CD4-positive, alpha-beta T cell treated with Interferon alpha-2 for 1 hour (primary cell): ENCODE measurements at places on chromosomes 6 and 20.

- no peak for DNase-seq
These were observed 57.7 kb upstream of the CD83 start for GRCh38 chr6:14059791-14060436.

DNA sequence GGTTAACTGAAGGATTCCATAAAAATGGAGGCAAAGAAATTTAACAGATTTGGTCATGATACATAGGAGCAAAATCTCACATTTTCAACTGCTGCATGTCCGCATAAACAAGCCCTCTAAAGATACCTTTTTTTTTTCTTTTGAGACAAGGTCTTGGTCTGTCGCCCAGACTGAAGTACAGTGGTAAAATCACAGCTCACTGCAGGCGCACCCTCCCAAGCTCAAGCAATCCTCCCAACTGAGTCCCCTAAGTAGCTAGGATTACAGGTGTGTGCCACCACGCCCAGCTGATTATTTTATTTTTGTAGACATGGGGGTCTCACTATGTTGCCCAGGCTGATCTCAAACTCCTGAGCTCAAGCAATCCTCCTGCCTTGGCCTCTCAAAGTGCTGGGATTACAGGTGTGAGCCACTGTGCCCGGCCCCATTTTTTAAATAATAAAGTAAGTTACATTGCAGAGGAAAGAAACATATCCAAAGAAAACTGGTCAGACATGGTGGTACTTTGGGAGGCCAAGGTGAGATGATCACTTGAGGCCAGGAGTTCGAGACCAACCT is 13.7 kb downstream of the MDN1 start:
- no peak for DNase-seq

DNA sequence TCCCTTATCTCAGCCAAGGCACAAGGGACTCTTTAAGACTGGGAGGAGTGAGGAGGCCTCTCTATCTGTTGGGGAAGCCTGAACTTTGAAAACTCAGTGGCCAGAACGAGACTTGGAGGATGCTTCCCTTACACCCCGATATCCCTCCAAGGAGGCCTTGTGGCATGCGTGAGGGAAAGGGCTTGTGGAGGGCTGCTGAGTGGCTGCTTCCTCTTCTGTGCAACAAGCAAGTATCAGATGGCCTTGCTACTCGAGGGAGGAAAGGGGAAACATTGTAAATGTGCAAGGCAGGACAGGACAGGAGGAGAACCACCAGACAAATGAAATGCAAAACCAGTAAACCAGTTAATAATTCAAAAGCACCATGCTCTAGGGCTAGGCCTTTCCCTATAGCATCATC is 306.5 kb upstream of the MAP3K7 start:
- DNase-seq, result no peak

DNA sequence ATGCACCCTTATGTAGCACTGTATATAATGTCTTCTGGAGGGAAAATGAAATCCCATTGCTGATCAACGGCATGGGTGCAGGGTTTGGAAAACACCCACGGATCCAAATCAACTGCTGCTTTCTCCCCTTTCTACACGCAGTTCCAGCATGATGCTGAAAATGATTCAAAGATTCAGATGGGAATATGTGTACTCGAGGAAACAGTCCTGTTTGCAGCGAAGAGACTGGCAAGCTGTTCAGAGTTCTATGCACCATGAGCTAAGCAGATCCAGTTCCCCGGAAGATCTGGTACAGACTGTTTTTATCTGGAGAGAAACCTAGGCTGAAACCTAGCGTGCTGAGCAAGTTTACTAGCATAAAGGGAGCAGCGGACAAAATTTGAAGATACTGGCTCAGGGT is 47.9 kb upstream of the CDH4 start:
- no peak for DNase-seq

- no peak for DNase-seq
These were observed 29.4 kb upstream of the MAFB start for GRCh38 chr20:40718214-40718977.

- DNase-seq, result no peak
These were observed 92.7 kb downstream of the L3MBTL3 start for GRCh38 chr6:130111031-130111430.

GRCh38 chr20:18541741-18542140 is 25.5 kb upstream of the SMIM26 start:
- DNase-seq, result no peak

DNA sequence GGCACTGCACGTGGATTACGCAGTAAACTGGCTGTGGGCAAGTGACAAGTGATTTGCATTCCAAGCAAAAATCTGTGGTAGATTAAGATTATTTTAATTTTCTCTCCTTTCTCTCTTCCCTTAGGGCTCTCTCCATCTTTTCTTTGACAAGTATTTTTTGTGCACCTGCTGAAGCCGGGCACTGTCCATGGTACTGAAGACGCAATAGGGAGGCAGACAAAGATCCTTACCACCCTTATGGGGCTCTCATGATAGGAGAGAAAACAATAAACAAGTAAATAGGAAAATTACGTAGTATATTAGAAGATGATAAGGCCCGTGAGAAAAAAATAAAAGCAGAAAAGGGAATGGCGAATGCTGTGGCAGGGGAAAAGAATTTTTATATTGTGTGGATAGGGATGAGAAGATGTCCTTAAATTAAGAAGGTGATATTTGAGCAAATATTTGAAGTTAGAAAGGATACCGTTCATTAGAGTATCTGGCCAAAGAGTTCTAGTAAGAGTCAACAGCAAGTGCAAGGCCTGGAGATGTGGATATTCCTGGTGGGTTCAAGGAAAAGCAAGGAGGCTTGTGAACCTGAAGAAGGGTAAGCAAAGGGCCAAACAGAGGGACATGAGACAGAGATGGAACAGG is 146.0 kb downstream of the LAMP5 start:
- no peak for DNase-seq

DNA sequence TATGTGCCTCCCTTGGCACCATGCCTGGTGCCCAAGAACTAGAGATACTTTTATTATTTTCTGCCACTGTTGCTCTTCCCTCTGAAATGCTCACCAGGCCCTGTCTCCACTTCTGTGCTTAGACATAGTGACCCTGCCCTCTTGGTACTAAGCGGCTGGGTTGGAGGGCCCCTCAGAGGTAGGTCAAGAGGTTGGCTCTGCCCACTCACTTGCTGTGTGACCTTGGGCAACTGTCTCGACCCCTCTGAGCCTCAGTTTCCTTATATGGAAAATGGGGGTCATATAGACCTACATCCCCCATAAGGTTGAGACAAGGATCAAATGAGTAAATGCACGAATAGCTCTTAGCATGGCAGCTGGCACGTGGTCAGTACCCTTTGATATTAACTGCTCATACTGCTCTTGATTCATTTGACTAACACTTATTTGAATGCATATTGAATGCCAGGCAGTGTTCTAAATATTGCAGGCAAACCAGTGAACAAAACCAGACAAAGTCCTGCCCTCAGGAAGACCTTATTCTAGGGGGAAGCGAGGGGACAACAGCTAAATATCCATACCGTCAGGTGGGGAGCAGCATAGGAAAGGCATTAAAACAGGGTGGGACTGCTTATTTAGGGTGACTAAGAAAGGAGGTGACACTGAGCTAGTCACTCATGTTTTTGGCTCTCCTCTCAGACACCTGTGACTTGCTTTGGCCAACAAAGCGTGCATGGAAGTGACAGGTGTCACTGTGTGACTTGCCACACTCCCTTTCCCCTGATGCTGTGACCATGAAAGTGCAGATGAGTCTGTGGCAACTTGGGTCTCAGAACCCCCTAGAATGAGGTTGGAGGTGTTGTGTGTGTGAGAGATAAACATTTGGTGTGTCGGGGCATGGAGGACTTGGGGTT is 14.3 kb upstream of the SPO11 start:
- no peak for DNase-seq

DNA sequence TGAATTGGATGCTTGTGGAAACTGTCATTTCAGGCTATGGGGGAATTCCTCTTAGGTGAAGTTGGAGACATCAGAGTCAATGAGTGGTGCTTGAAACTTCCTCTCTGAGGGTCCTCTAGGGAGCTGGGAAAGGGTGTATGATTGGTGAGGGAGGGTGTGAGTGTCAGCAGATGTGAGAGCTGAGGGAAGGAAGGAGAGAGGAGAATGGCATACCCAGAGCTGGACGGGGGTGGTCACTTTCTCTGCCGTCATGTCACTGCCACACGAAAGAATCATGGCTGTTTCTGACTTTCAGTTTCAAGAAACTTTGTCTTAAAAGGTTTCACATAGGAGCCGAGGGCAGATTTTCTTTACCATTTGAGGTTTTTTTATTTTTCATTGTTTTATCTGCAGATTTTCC is 50.3 kb downstream of the DEK start:
- DNase-seq, result no peak

DNA sequence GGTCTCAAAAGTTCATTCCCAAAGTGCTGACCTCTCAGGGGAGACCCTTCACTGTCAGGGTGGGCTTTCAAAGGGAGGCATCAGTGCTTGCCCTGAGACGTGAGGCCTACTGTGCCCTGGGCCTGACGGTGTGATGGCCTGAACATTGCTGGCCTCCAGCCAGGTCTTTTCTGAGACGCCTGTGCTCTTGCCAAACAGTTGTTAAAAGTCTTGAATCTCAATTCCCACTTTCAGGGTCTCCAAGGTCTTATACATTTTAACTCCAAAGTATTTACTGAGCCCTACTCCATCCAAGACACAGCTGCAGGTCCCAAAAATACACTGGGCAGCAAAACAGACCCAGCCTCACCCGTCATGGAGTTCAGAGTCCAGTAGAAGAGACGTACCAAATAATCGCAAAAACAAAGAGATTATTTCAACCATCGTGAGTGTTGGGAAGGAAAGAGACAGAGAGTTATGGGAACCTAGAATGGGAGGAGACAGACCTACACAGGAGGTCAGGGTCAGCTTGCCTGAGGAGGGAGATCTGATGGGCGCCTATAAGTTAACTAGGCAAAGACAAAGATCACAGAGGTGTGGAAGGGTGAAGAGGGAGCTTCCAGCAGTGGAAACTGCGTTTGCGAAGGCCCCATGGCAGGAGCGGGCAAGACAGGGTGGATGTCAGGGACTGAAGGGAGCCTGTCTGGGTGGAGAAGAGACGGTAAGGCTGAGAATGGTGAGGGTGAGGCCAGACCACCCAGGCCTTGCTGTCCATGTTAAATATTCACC is 446.3 kb downstream of the PREX1 start:
- no peak for DNase-seq

DNA sequence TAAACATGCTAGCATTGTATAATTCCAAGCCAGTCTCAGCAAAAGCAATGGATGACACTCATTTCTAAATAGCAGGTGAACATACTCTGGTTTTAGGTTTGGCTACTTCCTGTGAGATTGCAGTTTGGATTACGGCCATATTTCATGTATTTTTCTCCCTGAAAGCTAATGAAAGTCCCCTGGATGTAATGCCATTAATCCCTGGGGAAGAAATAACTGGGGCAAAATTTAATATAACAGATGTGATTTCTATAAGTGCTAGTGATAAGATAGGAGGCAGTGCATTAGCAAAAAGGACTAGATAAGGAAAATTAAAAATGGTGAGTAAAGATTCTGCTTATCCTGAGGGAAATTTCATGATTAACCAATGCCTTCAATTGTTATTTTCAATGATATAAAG is 238.2 kb downstream of the ADGRB3 start:
- DNase-seq, result no peak

GRCh38 chr6:138227316-138227781 is 9.1 kb upstream of the PBOV1 start:
- no peak for DNase-seq

DNA sequence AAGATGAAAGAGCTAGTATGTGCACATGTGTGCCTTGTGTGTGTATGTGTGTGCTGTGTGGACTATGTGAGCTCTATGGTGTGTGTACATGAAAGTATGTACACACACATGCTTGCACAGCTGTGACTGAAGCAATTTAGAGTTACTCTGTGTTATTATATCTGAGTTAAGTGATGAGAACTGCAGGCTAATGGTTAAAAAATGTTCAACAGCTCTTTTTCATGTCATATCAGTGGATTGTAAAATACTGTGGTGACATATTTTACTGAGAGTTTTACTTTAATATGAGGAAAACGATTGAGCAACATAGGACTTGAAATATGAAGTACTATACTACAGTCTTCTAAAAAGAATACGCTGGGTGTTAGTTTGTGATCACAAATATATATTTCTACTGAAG is 195.7 kb upstream of the KCNK16 start:
- DNase-seq, result no peak

GRCh38 chr20:36255445-36255844 is 19.2 kb downstream of the AAR2 start:
- no peak for DNase-seq

DNA sequence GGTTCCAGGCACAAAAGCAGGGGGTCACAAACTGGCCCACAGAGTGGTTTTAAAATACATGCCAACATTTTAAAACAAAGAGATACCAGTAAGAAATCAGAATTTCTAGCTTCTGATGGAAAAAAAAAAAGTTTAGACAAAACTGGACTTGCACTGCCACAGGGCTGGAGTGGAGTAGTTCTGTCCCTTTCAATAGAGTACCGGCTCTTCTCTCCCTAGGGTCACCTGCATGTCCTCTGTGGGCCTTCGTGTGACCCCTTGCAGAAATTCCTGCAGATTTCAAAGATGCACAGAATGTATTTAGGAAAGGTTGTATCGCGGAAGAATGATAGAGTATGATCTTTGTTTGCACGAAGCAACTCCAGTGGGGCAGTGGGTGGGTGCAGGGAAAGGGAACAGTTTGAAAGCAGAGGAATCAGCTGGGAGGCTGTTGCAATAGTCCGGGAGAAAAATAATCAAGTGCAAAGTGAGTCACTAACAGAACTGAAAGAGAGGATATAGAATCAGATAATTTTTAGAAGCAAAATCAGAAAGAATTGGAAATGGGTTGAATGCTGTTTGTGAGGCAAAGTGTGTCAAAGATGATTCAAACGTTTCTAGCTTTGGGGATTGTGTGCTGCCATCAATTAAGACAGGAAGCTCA is 97.3 kb upstream of the STXBP5 start:
- DNase-seq, result no peak
